ENCODE measurements at places on chromosomes 3 and 15.
A peak's percentile ranks its signal among the peaks of the same experiment; 100 is the strongest.

DNA sequence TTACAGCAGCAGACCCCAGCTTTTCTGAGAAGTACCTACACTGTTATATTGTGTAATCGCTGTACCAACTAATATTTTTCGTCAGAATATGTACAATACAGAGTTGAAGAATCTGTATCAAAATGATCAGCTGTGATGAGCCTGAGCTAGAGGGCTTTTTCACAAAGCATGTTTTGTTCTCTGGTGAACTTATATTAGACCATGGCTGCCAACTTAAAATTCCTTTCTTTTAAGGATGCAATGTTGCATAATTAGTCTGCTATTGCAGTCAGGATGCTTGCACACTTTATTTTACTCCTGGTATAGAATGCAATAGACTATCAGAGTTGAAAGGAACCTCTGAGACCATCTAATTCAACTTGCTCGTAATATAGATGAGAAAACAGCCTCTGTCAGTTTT lies 127.8 kb downstream of the RBMS3 start:
- no peak for DNase-seq

DNA sequence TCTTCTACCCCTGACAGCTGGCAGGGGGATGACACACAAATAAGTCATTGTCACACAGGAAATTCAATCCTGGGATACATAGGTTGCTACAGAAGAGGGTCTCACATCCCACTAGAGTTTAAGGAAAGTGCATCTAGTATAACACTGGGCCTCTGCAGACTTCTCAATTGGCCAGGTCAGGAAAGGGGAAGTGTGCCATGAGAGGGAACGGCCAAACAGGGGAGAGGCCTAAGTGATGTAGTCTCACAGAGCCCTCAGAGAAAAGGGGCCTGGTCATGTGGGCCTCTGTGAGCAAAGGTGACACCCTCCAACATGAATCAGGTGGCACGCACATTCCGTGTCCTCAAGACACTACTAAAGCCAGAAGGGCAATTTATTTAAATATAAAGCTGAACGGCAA lies 11.2 kb downstream of the ZXDC start:
- no peak for DNase-seq

DNA sequence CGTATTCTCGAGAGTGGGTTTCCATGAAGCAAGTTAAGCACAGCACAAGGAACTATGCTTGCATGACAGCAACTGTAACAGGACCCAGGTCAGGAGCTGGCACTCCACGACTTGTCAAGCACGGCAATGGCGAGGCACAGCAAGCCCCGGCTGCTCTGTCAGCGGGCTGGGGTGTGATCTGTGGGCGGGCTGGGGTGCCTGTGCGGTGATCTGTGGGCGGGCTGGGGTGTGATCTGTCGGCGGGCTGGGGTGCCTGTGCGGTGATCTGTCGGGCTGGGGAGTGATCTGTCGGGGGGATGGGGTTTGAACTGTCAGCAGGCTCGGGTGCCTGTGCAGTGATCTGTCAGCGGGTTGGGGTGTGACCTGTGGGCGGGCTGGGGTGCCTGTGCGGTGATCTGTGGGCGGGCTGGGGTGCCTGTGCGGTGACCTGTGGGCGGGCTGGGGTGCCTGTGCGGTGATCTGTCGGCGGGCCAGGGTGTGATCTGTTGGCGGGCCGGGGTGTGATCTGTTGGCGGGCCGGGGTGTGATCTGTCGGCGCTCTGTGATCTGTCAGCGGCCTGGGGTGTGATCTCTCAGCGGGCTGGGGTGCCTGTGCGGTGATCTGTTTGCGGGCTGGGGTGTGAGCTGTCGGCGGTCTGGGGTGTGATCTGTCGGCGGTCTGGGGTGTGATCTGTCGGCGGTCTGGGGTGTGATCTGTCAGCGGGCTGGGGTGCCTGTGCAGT lies 205.7 kb downstream of the XXYLT1 start:
- no peak for DNase-seq

- DNase-seq, result no peak
Measured at GRCh38 chr15:87877114-87877810, 379.3 kb downstream of the NTRK3 start.

DNA sequence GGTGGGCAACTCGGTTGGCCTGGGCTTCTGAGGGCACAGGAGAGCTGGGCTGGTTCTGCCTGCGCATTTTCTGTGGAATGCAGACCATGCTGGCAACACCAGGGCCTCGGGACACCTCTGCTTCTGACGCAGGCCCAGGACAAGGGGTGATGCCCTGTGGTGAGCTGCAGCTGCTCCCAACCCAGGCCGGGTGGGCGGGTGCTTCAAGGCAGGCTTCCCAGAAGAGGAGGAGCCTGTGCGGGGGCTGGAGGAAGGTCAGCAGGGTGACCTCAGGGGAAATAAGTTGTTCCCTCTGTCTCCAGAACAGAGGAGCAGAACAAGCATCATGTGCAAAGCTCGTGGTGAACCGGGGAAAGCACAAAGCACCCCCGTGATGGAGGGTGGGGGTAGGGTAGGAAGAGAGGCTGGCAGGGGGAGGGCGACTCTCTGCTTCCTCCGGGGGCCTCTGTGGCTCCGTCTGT lies 11.0 kb upstream of the PLXNA1 start:
- no peak for DNase-seq

DNA sequence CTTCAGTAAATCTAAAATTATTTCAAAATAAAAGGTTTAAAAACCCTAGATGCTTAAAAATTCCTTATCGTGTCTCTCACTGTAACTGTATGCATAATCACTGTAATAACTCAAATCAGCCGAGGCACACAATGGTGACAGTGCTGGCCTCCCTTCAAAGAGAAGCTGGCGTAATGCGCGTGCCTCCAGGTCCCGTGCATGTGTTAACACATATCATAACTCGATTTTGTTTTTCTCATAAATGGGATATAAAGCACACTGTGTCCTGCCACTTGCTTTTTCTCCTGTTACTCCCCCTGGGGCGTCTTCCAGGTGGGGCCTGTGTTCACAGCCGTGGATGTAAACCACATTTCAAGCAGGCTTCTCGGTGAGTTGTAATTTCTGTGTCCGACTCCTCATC lies 56.0 kb downstream of the TPRA1 start:
- no peak for DNase-seq

DNA sequence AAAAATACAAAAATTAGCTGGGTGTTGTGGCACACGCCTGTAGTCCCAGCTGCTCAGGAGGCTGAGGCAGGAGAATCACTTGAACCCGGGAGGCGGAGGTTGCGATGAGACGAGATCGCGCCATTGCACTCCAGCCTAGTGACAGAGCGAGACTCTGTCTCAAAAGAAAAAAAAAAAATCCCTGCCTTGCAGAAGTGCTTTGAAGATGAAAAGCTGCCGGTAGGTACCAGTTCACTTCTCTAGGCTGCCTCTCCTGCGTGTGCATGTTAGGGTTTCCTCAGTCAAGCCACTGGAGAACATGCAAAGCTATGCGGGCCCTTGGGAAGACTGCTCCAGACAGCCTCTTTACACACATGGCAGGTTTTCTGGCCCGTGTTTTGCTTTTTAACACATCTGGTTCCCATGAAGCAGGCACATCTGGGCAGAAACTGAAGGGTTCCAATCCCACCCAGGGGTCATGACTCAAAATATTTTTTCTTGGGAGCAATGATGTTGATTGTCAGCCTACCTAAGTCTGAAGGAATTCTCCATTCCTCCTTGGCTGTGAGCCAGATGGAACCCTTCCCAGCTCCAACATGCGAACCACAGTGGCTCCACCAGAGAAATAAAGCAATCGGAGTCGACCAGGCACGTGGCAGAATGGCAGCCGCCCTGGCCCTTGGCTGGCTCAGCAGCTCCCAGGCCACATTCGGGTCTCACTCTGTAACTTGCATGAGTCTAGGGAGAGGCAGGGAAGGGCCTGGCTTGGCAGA lies 29.6 kb downstream of the MGLL start:
- DNase-seq, result no peak

DNA sequence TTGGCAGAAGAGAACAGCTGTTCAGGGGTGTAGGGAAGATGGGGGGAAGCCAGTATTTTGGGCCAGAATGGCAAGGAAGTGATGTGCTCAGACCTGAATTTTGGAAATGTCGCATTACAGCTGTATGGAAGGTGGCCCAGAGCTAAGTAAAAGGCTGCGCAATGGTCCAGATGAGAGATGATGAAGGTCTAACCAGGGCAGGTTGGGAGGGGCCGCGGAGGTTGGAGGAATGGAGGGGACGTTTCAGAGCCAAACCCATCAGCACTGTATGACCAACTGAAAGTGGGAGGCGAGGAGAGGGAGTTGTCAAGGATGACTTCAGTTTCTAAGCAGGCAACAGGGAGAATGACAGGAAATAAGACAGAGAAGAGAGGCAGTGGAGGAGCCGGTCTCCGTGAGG lies 60.8 kb downstream of the ADCY5 start:
- DNase-seq, result no peak

DNA sequence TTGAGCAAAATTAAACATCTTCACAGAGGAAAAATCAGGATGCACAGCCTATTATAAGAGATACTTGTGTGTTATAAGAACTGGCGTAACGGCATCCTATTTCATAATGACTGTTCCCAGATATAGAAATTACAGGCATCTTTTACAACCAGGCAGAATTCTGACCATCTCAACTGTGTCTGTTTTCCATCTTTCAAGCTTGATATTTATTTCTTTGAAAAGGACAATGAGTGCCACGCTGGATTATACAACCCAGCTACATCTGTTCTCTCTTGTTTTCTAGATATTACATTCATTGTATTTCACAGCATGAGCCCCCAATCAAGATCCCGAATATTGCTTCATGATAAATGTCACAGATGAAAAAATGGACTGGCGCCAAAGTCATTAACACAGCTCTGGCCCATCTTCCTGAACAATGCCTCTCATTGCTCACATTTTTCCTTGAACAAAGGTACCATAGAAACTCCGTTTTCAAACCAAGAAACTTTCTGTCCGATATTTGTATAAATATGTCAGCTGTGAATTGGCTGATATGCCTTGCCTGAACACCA lies 420.6 kb downstream of the TBL1XR1 start:
- no peak for DNase-seq

GRCh38 chr15:83592370-83593040 lies 61.4 kb upstream of the ADAMTSL3 start:
- no peak for DNase-seq

DNA sequence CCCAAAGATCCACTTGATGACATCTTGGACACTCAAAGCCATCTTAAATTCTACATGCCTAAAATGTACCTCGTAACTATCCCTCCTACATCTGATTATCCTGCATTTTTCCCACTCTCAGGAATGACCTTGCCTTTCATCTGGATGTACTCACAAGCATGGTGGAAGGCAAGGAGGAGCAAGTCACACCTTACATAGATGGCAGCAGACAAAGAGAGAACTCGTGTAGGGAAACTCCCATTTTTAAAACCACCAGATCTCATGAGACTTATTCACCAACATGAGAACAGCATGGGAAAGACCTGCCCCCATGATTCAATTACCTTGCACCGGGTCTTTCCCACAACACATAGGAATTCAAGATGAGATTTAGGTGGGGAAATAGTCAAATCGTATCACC lies 616.0 kb downstream of the MCTP2 start:
- no peak for DNase-seq

DNA sequence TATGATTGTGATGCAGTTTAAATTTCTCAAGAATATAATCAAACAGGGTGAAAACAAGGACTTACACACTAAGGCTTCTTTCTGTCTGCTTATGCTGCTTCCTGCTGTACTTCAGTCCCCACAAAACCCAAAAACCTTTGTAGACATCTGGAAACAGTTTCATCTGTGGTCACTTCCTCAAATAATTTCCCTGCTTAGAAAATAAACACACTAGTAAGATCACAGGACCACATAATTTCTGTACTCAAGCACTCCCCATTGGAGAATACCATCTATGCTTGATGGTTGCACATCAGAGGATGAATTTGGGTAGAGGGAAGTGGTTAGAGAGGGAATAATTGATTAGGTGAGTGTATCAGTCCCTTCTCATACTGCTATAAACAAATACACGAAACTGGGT lies 266.2 kb downstream of the LSAMP start:
- no peak for DNase-seq

DNA sequence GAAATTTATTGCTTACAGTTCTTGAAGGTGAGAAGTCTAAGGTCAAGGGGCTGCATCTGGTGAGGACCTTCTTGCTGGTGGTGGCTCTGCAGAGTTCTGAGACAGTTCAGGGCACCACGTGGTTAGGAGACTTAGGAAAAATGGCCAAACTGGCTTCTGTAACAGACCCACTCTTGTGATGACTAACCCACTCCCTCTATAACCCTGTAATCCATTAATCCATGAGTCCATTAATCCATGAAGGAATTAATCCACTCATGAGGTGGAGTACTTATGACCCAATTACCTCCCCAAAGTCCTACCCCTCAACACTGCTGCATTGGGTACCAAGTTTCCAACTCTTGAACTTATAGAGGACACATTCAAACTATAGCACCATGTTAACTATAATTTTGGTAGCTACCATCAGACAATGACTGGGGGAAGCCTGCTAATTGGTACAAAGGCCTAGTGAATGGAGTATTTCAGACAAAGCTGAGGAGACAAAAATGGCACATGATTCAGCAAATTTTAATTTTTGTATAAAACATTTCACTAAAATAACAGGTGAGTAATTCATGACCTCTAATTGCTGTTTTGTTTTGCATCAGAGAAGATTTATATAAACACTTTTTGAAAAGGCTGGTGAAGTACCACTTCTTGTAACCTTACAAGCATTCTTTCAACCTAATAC lies 374.1 kb upstream of the TBL1XR1 start:
- no peak for DNase-seq

GRCh38 chr15:89648106-89649012 lies 6.9 kb downstream of the KIF7 start:
- DNase-seq, result no peak

- DNase-seq, result no peak
Measured at GRCh38 chr3:156290924-156291271, 170.5 kb downstream of the KCNAB1 start.

GRCh38 chr15:80093854-80094418 lies 34.5 kb downstream of the ZFAND6 start:
- DNase-seq, result peak; percentile 31

DNA sequence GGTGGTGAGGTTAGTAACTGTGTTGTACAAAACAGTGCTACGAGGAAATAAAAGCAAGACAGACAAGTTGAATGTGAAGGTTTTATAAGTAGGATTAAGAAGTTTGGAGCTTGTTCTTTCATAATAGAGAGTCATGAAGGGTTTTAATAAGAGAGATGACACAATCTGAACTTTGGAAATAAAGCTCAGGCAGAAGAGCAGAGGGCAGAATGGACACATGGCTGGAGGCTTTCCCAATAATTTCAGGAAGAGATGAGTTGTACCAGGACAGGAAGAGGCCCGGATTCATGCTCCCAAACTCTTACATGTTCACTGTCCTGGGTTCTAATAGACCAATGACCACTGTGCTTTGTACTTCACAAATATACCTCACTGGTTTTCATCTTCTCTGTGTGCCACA lies 194.8 kb downstream of the SLC9A9 start:
- no peak for DNase-seq

GRCh38 chr15:85788771-85789495 lies 5.8 kb downstream of the KLHL25 start:
- no peak for DNase-seq

Data from activated naive CD4-positive, alpha-beta T cell treated with anti-CD3 and anti-CD28 coated beads, Interleukin-2, amount 50 U/mL, for 16 hours (primary cell).